ENCODE measurements at places on chromosomes 11 and 22.

DNA sequence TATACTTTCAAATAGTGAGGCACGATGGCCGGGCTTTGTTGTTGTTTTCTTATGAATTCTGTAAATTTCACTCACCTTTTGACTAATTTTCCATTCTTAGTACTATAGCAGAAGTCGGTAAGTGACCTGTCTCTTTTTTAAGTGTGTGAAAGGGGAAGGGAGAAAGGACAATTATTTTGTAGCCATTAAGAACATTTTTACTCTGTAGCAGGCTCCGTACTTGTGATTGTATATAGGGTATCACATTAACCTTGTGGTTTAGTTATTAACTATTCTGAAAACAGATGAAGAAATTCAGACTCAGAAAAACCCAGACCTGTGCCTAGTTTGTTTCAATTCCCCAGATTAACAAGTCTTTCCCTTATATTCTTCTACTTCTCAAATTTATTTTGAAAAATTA is 78.7 kb downstream of the CASP12 start:
- DNase-seq: no peak

DNA sequence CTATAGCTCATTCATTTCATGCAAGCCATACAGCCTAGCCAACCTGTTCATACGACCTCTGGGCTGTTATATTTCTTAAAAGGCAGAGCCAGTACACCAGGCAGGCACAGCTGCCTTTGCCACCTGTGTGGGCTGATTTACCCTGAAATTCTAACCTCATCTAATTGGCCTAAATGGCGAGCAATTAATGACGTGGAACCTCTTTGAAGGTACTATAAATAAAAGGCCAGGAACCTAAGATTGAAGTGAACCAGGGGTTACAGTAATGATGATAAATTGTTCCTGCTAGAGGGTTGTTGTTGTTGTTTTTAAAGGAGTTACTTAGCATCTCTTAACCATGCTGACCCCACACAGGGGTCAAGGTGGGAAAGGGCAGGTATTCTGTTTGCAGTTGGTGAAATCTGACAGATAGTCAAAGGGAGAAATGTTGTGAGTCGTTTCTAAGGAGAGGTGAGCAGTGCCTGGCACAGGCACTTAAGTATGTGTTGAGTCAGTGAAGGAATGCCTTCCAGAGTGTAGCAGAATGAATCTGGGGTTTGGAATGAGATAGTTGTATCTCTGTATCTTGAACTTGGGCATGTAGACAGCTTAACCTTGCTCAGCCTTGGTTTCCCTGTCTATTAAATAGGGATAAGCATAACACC is 213.5 kb upstream of the NAV2 start:
- no peak for DNase-seq

DNA sequence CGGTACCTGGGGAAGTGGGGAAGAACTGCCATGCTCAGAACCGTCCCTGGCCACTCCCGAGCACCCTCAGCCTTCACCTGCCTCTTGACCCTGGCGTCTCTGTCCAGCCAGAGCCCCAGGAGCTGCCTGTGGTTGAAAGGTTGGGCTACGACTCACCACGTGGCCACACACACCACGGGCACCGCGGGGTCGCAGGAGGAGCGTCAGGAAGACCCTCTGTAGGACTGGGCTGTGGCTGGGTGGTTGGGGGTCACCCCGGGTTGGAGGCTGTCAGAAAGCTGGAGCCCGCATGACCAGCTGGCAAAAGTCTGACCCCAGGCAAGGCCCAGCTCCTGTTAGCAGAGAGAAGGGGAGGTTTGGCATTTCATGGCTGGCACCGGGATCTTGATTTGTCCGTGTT is 11.5 kb downstream of the KRTAP5-5 start:
- DNase-seq: no peak

GRCh38 chr11:21622995-21623394 is 569.9 kb upstream of the ANO5 start:
- DNase-seq: no peak

GRCh38 chr11:113736323-113736722 is 30.2 kb upstream of the TMPRSS5 start:
- DNase-seq: no peak

DNA sequence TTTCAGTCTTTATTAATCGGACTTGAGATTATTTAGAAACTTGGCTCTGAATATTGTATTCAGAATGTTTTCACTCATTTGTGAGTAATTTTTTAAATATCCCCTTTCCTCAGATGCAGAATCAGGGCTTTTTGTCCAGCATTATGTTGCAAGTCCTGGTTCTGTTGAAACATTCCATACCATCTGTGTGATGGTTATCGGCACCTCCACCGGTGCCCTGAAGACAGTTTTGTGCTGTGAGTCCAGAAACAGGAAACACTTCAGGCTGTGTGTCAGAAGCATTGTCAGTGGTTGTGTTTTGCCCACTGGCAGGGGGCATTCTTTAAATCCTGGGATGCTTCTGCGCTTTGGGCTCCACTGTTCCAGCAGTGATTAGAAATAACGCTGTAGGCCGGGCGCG is 20.4 kb downstream of the CDPF1 start:
- DNase-seq: no peak

GRCh38 chr11:84819537-84819936 is 807.6 kb downstream of the DLG2 start:
- DNase-seq: no peak

DNA sequence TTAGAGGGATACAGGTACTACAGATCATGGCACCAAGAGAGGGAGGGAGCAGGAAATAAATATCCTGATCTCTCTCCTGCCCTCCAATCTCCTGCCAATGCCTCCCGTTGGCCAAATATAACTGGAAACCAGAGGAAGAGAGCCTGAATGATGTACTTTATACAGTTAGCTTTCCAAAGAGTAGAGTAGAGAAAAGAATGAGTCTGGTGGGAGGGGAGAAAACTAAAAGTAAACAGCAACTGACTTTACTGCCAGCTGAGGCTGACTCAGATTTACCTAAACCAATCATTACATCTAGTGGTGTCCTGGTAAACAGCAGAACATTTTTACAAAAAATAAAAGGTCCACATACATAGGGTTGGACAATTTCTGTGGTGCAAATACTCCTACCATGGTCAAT is 5.1 kb downstream of the MPZL3 start:
- DNase-seq: no peak

DNA sequence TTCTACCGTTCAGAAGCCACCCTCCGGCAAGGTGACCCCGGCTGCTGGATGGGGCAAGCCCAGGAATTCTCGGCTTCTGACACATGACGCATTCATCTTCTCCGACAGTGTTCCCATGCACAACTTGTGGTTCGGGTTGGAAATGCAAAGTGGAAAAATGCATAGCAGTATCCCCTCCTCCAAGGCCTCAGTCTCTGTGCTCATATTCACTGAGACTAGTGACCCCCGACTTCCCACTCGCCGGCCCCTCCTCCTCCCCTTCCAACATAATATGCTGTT is 70.0 kb upstream of the NTM start:
- no peak for DNase-seq

GRCh38 chr11:32597921-32598320 is 14.3 kb downstream of the EIF3M start:
- no peak for DNase-seq

DNA sequence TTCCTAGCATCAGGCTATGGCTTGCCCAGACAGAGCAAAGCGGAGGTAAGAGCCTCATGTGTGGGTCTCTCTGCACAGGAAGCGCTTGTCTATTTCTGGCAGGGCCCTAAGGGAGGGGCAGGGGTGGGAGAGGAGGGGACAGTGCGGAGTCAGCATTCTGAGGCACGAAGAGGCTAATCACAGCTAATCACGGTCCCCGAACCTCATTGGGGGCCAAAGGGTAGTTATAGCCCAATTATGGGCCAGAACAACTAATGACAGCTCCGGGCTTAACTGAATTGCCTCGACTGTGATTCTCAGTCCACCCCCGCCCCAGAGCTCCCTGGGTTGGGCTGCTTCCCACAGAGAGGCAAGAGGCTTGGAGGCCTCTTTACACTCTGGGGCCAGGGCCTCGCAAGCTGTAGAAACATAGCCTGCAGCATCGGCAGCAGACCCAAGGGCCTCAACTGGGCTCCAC is 72.7 kb upstream of the PRDM11 start:
- DNase-seq: no peak

DNA sequence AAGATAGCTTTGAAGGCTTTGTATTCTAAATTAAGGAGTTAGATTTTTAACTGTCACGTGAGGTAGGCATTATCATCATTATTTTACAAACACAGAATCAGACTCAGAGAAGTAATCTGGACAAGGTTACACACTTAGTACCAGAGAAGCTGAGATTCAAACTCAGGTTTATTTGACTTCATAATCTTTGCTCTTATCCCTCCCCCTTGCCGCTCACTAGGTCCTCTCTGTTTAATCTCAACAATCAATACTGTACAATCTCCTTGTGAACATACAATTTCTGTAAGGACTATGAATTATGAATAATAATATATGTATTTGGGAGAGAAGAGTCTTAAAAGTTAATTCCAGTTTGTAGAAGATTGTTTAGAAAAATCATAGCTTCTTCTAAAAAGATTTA is 5.2 kb upstream of the DNAJB7 start:
- DNase-seq: no peak

DNA sequence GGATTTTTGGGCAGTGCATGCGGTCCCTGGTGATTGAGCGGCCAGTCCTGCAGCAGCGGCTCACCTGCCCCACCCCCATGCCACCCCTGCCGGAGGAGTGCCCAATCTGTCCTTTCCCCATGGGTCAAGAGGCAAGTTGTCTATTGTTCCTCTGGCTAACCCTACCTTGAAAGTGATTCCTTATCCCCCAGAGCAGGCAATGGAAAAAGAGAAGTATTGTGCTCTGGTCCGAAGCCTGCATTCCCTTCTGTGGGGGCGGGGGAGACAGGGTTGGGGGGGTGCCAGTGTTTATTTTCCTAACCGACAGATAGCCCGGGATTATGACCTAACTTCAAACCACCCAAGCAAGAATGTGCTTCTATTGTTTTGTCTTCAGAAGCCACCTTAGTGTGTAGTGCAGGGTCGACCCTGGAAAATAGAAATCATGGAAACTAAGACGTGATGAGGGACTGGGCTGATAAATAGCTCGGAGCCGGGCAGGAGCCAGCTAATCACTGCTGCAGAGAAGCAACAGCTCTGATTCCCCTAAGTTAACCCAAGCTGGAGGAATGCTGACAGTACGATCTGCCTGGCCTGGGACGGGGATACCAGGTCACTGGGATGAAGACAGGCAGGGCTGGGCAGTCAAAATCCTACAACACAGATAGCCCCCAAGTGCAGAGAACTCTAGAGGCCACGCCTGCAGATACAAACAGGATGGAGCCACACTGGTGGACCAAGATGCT is 38.7 kb upstream of the ATXN10 start:
- no peak for DNase-seq

DNA sequence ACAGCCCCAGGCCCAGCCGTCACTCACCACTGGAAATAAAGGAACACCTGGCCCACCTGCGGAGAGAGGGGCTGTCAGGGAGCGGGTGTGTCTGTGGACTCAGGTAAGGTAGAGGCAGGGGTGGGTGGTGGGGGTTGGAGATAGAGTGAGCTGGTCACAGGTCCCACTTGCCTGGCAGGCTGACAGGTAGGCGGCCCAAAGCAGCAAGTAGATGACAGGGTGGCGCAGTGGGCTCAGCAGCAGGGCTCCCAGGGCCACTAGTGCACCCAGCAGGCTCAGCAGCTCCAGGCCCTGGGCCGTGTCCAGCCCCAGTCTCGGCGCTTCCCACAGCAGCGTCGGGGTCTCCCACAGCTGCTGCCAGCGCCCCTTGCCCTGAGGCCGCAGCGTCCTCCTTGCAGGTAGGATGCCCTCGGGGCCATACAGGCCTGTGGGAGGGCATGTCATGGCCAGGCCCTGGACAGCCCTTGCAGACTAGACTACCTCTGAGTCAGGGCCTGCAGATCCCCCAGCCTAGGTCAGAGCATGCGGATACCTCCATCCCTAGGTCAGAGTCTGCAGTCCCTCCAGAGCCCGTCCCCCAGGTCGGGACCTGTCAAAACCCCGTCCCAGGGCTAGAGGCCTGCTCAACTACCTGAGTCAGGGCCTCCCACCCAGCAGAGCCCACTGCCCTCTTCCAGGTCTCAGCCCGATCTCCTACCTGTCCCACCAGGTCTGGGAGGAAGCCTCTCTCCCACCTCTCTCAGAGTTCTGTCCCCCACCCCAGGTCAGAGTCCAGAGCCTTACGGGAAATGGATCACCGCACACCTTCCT is 686 bp downstream of the LMF2 start:
- DNase-seq: no peak

DNA sequence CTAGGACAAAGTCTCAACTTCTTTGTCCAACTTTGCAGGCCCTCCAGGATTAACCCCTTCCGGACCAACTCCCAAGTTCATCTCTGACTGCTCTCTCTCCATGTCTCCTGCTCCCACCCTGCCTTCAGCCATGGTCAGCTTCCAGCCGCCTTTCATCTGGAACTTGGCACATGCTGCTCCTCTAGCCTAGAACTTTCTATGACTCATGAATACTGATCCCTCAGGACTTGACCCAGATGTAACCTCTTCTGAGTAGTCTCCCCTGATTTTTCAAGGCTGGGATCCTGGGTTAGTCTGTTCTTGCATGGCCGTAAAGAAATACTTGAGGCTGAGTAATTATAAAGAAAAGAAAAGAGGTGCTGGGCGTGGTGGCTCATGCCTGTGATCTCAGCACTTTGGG is 5.2 kb upstream of the SLC15A3 start:
- no peak for DNase-seq

DNA sequence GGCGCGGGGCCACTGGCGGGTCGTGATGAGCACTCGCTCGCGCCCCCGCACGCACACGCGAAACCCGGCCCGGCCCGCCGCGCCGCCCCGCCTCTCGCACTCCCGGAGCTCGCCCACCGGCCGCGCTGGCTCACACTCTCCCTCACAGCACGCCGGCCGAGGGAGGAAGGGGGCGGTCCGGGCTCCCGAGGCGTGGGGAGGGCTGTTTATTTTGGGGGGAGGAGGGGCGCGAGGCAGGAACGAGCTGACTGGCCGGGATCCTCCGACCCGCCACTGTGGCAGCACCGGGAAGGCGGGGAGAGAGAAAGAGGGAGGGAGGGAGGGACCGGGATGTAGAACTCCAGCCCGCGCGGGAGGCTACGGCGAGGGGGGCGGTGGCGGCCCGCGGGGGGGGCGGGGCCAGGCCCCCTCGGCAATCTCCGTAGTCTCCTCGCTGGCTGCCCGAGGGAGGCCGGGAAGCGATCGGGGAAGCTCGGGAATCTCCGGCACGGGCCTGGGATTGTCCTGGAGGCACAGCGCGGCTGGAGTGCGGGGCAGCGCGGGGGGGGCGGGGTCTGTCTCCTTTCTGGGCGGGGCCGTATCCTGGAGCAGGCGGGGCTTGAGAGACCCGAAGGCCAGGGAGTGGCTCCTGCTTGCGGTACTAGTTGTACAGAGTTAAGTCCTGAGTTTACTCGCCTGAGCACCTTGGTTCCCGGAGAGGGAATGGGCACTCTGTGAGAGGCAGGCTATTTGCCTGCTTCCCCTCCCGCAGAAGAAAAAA is at the start of gene RBFOX2:
Gene RBFOX2, minus strand, starts transcription at position 179 of the 760 bp plus-strand sequence. CDS start 399 bp downstream, outside the sequence.
- peak; percentile 43 for DNase-seq

GRCh38 chr22:24187731-24188644 is 6.7 kb downstream of the SUSD2 start:
- DNase-seq: no peak
